Karpas-422 (cell line): ENCODE measurements at places on chromosomes 2 and 18. TPM values are rescaled to one million over a fixed set of nuclear protein-coding genes. Genes with fewer than 3 reads are reported as not detected.

GRCh38 chr2:3491716-3492474, 27.4 kb downstream of the ADI1 start:
- no peak for DNase-seq

- no peak for DNase-seq
These were observed 110.6 kb upstream of the IL1R2 start for GRCh38 chr2:101881131-101881530.

DNA sequence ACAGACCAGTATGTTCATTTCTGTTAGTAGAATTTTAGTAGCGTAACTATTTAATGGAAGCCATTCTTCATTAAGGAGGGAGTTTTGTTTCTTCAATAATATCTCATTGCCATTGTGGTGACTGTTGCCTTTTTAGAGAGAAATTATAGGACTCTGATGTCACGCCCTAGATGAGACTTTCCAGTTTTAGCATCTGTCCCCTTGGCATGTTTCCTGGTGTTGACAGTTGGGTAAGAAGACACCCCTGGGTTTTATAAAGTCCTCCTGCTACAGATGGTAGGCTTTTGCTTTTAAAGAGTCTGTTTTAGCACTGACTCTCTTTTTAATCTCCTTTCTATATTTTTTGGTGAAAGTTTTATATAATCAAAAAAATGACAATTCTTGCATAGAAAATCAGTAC, 41.9 kb downstream of the KCNJ3 start:
- no peak for DNase-seq

GRCh38 chr2:142037066-142037465, 93.8 kb downstream of the LRP1B start:
- no peak for DNase-seq

GRCh38 chr2:158722266-158723105, 72.6 kb upstream of the DAPL1 start:
- DNase-seq: no peak

GRCh38 chr2:140344838-140345237, 1564.6 kb upstream of the NXPH2 start:
- DNase-seq: no peak

- DNase-seq: no peak
These were observed 21.7 kb upstream of the APCDD1 start for GRCh38 chr18:10432781-10433180.

GRCh38 chr18:59961070-59961469, 61.3 kb downstream of the PMAIP1 start:
- peak; percentile 71 for DNase-seq

GRCh38 chr2:62286089-62286785, 90.3 kb downstream of the B3GNT2 start:
- DNase-seq: no peak

DNA sequence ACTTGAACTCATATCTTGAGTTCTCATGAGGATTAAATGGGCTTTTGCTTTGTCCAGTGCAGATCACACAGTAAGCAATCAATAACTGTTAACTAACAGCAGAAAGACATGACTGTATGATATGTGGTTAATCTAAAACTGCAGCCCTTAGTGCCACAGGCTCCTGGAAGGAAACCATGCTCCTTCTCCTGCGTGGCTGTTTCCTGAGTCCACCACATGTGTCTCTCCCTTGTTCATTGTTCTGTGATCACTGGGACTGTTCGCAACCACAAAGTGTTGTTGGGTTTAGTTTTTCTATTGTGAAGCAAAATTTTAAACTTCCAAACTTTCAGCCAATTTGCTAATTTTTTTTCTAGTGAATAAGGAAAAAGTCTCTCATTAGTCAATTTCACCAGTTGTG, 130.9 kb upstream of the PTPRM start:
- DNase-seq: no peak

- DNase-seq: no peak
These were observed 107.8 kb upstream of the LRATD1 start for GRCh38 chr2:14524803-14525080.

- DNase-seq: no peak
These were observed 102.0 kb downstream of the PLA2R1 start for GRCh38 chr2:159960414-159960813.

GRCh38 chr2:121994238-121995206, 239.1 kb downstream of the TSN start:
- no peak for DNase-seq

DNA sequence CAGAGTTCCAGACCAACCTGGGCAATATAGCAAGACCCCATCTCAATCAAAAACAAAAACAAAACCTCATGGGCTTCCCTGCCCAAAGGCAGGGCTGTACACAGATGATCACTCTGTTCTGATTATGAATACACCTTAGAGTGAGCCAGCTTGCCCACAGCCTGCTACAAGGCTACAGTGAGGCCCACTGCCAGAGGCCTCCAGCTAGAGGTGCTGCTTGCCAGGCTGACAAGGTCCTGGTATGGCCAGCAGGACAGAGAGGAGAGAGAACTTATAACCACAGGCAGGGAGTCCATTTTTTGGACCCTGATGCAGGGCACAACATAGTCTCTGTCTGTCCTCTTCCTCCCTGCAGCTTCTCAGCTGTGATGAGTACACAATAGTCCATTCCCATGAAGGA, 41.5 kb downstream of the KANSL3 start:
- DNase-seq: no peak

- DNase-seq: no peak
These were observed 44.6 kb downstream of the REEP1 start for GRCh38 chr2:86292571-86293515.

GRCh38 chr18:10329101-10329500, 125.3 kb upstream of the APCDD1 start:
- no peak for DNase-seq

DNA sequence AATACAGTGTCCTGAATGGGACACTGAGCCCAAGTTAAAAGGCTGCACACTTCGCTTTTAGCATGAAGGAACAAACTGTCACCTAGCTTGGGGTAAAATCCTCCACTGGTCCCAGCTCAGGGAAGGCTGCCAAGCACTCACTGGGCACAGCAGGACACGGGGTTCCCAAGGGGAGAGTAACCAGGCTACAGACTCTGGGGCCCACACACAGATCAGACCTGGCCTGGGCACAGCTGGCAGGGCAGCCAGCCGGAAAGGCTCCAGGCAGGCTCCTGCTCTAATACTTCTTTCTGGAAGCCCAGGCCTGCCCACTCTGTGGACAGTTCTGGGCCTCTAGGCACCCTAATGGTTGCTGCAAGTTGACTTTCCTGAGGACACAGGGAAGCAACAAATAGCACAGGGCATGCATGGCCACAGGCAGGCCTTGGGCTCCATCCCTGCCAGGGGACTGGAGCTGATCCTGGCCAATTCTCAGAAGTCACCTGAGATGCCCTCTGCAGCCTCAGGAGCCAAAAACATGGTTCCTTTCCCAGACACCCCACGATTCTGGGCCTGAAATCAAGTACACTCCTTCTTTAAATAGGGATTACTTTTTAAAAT, 18.7 kb upstream of the SULT1C3 start:
- no peak for DNase-seq

GRCh38 chr18:23071285-23071684, 64.0 kb upstream of the CABLES1 start:
- DNase-seq: no peak

The C2orf80 gene
- not detected in 2 replicates for total RNA-seq

The INPP5D gene
- total RNA-seq: 145 and 155 TPM in 2 replicates

The PMAIP1 gene
- total RNA-seq: 43.4 and 52.8 TPM in 2 replicates

The CLEC4F gene
- not detected in 2 replicates for total RNA-seq

The ZNF396 gene
- total RNA-seq: 1.0 and 1.4 TPM in 2 replicates

The CAVIN2 gene
- 2.7 and 3.1 TPM in 2 replicates for total RNA-seq

The GEN1 gene
- total RNA-seq: 125 and 251 TPM in 2 replicates

The HOXD3 gene
- not detected in 2 replicates for total RNA-seq

The FOXD4L1 gene
- 0.60 and 0.72 TPM in 2 replicates for total RNA-seq
